ENCODE measurements at places on chromosomes 2 and 18.

DNA sequence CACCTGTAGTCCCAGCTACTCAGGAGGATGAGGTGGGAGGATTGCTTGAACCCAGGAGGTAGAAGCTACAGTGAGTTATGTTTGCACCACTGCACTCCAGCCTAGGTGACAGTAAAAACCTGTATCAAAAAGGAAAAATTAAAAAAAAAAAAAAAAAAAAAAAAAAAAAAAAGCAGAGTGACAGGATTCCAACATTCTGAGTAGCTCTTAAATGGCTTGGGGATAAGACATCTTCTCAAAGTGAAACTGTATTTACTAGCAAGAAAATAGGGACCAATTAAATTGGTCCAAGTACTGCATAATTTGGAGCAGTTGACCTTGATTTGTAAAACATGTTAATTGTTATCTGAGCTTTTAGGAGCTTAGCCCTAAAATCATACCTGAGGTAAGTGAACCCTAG, 65.7 kb upstream of the TMEM247 start:
- DNase-seq = no peak

GRCh38 chr18:24795129-24795528, 334.7 kb downstream of the HRH4 start:
- no peak for DNase-seq

- DNase-seq = no peak
Observed at GRCh38 chr18:24027156-24027827, 12.7 kb downstream of the TTC39C start.

DNA sequence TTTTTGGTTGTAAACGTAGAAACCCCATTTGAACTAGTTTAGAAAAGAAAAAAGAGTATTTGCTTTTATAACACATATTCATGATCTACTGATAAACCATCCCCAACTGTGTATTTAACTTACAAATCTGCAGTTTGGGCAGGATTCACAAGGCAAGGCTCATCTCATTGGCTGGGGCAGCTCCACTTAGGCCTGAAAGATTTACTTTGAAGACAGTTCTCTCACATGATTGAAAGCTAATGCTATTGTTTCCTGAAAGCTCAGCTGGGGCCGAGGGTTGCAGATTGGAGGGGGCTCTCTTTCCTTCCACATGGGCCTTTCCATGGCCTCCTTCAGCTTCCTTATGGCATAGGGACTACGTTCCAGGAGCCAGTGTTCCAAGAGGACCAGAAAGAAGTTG, 47.4 kb downstream of the ARHGAP15 start:
- DNase-seq = no peak

DNA sequence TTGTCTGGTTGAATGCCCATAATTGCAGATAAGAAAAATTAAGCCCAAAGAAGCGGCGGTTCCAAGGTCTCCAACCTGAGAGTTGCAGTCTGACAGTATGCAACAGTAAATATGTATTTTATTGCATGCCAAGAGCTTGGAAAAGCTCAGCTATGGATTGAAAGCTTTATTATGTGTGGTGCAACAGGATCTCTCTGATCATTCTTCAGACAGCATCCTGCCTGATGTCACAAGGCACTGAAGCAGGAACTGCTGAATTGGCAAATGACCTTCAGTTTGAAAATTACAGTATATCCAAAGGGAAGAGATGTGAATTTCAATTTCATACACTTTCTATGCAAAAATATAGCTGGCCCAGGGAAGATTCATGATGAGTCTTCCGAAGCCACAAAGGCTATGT, 42.5 kb downstream of the DOCK10 start:
- no peak for DNase-seq

GRCh38 chr2:162795312-162795711, 43.3 kb downstream of the KCNH7 start:
- DNase-seq = no peak

GRCh38 chr2:197249381-197250083, 61.0 kb downstream of the ANKRD44 start:
- DNase-seq = no peak

- DNase-seq = no peak
Observed at GRCh38 chr18:13548966-13549879, 177.1 kb downstream of the FAM210A start.

GRCh38 chr2:240452462-240453256, 17.2 kb downstream of the GPC1 start:
- DNase-seq = no peak

DNA sequence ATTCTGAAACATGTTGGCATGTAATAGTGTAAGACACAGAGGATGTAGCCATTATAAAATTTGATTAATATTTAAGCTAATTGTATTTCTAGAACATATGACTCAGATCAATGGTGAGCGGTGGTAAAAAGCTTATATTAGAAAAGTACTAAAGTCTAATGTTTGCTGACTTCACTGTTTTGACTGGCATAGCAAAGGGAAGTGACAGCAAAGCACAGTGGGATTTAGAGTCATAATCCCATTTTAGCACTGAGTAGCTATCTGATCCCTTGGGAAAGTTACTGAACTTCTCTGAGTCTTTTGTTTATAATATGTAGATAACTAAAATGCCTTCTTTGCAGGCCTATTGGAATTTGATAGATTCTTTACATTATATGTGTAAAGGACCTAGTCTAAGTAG, 60.4 kb downstream of the KIAA1328 start:
- no peak for DNase-seq

GRCh38 chr2:214497489-214497888, 86.6 kb downstream of the VWC2L start:
- no peak for DNase-seq

DNA sequence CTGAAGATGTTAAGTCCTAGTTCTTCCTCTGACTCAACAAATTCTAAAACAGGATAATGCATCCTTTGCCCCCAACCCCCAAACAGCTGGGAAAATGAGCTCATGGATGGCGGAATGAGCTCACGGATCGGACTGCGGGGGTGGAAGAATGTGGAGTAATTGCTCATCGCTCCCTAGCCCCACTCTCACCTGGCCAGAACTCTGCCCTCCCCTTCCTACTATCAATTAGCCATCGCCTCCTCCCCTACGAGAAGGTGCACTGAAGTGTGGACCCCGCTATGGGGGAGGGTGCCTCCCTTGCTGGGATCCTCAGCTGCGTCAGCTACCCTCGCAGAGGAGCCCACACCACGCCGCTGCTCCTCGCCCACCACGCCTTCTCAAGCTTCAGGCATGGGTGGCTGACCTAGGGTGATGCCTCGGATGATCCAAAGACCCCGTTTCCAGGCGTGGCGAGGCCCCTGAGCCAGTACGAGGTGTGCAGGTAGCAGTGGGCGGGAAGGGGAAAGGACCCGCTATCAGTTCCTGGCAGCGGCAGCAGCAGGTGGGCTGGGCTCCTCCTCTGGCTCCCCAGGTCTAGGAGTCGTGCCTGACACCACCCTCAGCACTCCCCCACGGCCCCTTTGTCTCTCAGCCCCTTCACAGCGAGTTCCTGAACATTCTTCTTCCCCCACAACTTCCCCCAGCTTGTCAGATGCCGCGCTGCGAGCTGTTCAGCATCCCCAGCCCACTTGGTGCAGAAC, 82.1 kb upstream of the POMC start:
- DNase-seq = no peak

- no peak for DNase-seq
Observed at GRCh38 chr2:36356298-36356989, 866 bp downstream of the CRIM1 start.

DNA sequence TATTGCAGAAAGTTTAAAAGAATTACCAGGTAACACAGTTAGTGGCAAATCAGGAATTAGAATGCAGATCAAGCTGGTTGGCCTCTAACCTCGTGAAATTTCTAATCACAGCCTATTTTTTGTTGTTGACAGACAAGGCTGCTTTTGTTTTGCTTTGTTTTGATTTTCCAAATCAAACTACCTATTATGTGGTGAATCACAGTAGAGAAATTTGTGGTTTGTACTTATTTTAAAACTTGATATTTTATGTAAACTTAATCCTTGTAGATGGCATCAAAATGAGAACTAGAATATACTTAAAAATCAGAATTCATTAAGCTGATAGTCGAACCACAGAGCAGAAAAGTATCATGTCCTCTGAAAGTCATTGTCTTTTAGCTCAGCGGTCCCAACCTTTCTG, 258.1 kb downstream of the CTNNA2 start:
- no peak for DNase-seq

GRCh38 chr18:44672506-44672905, 8.2 kb upstream of the SETBP1 start:
- DNase-seq = no peak

DNA sequence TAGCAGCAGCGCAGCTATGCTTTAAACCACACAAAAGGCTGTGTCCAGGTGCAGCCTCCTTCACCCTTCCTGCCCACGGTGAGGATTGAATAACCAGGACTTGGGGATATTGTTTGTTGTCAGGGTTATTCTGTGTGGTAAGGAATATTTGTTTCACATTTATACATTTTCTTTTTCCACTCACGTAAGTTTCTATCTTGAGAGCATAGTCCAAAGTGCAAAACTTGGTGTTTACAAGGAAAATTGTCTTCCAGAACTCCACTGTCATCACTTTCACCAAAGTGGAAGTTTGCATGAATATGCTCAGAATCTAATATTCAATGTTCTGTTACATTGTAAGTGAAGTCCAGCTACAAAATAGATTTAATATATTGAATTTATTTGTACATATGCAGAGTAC, 26.4 kb downstream of the NAPG start:
- DNase-seq = no peak

DNA sequence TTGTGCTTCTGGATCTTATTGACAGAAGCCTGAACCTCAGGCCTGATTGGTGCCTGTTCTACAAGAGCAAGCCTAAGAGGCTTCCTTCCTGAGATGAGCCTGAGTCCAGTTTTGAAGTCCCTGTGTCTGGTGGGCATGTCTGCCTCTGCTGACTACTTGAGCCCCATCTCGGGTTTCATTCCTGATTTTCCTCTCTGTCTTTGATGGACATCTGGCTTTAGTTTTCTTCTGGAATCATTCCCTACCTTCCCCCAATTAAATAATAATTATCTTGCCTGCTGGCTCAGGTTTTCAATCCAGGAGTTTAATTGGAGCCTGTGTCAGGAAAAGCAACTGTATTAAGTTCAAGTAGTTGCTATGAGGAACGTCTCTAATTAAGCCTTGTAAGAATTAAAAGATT, 135.5 kb upstream of the MC4R start:
- DNase-seq = no peak

DNA sequence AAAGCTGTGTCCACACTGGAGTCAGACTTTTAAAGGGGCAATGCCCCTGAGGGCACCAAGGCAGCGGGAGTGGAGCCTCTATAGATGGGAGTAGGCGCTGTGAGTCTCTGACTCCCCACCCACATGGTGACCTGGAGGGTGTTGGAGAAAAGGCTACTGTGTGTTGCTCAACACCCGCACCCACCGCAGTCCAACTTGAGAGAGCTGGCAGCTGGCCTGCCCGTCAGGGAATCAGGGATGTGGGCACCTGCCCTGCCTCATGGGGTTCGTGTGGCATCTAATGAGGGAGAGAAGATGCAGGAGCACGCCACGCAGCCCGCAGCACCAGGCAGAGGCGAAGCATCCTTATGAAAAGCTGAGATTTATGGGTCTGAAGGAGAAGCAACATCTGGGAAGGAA, 84.2 kb downstream of the KLHL29 start:
- no peak for DNase-seq

DNA sequence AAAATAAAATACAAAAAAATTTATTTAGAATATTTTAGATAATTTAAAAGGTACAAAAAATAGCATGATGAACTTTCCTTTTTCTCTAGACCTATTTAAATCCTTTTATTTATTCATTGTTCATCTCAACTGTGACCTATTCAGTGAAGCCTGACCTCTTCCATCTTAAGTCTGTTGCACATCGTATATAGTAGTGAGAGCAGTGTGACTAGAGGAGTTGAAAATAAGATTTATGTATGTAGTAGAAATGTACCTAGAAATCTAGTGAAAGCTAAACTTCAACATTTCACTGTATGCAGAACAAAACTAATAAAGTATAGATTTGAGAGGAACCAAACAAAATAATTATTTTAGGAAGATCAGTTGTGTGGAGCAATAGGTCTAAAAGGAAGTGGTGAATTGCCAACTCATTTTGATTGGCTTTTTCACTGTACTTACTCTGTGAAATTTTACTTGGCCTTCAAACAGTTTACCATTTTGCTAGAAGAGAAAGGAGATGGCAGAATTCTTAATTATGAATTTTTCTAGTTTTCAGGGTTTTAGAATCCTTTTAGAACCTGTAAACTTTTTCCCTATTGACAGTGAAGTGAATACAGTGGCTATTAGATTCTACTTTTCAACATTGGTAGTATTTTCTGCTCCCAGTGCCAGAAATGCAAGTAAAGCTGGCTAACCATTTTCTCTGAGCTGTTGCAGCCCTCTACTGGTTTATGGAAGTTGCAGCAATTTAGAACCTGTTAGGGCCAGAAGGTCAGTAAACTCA, 11.0 kb downstream of the ANKRD12 start:
- DNase-seq = no peak

GRCh38 chr2:162091325-162092007, 17.5 kb upstream of the DPP4 start:
- no peak for DNase-seq

GRCh38 chr2:133633881-133634409, 65.7 kb upstream of the NCKAP5 start:
- no peak for DNase-seq

DNA sequence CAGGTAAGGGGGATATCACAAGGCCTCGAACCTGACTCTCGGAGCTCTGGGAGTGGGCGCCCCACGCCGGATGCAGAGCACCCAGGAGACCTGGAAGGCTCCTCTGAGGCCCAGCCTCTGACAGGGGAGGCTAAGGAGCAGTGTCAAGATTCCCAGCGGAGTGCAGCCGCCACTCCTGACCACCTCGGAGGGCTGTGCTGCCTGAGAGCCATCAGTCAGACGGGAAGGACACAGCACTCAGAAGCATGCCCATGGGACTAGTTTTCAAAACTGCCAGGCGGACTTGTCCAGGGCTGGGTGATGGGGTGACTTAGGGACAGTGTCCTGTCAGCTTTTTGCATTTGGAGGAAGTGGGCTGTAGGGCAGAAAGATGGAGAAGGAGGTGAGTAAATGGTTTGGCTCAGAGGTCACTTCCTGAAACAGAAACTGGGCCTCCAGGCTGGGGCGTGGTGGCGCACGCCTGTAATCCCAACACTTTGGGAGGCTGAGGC, 34.6 kb upstream of the B3GNT7 start:
- DNase-seq = no peak

- no peak for DNase-seq
Observed at GRCh38 chr2:24457696-24458386, 33.2 kb upstream of the NCOA1 start.

DNA sequence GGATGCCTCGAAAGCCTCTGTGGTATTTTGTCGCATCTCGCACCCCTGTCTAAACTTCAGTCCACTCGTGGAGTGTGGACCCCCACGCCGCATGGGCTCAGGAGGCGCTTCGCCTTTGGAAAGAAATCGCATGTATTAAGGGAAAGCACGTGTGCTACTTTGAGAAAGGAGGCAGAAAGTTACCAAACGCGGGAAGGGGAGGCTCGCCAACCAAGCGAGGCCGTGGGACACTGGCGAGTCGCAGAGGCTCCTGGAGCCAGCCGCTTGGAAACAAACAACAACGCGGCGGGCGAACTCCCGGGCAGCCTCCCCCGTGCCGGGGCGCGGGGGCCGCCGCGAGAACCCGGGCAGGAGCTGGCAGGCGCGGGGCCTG, 455 bp upstream of the AGAP1 start:
- DNase-seq = no peak

Measured in NCI-H2081 treated with DMSO at 0.1 percent for 48 hours (cell line).